ENCODE measurements at places on chromosomes 3 and 15. TPM values are rescaled to one million over a fixed set of nuclear protein-coding genes. Genes with fewer than 3 reads are reported as not detected.

Gene IQCH
- 1.1 TPM for total RNA-seq

Gene VGLL3
- total RNA-seq = not detected

Gene FAM3D
- total RNA-seq = not detected

Gene HACD2
- total RNA-seq = 24.9 TPM

Gene PARP15
- 37.1 TPM for total RNA-seq

Measured in T-helper 2 cell treated with Interferon-gamma antibody and Interleukin-4, amounts not matched to agents 100 ng/mL and 5 ng/mL, for 36 hours (primary cell).